K562 (cell line): ENCODE measurements at places on chromosomes 5 and 9. TPM values are rescaled to one million over a fixed set of nuclear protein-coding genes. Genes with fewer than 3 reads are reported as not detected.

DNA sequence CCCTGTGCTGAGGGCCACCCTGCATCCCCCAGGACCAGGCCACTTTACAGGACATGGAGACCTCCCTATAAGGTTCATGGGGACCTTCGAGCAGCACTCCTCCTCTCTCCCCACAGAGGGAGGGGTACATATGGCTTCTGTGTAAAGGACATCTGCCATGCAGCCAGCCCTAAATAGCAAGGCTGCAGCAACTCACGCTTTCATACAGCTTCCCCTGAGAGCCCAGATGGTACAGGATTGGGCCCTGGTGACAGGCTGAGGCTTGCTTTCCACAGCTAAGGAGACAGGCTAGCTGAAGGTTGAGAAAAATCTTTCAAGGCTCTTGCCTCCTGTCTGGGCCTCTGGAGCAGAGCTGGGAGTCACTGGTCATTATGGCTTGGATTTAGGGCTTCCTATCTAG lies 147.0 kb upstream of the ZNF366 start:
- no peak for DNase-seq

DNA sequence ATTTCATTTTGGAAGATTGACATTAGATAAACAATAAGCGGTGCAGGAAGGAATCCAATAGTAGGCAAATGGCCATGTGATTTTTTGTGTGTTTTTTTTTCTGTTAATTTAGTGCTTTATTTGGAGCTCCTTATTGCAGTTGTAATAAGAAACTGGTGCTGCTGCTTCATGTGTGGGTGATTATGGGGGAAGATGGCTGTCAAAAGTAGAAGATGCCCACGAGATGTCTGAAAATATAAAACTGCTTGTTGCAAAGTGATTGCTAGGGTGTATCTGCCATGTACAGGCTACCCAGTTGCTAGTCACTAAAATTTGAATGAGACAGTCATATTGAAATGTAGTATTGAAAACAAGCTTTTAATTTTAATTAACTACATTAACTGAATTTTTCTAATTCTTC lies 216.7 kb upstream of the FTMT start:
- DNase-seq = no peak

- no peak for DNase-seq
Observed at GRCh38 chr9:75889577-75889976, 896 bp upstream of the PCSK5 start.

NFIB gene
- polyA plus RNA-seq = 0.32 and 1.4 TPM in 2 replicates

ATP10B gene
- not detected in 2 replicates for polyA plus RNA-seq

DNA sequence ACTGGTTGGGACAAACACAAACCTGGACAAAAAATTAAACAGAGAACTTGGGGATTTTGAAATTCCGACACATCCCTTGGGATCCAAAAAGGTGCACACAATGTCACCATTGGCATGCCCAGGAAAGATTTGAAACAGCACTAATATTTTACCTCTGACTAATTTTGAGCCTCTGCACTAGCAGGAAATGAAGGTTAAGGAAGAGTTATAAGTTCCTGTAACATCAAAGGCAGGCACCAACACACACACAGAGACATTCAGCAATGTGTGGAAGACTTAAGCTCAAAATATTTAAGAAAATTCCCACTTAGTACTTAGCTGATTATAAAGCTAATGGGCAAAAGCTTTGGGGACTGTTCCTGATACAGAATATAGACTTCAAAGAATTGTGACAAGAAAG lies 247.0 kb downstream of the CDH9 start:
- DNase-seq = no peak

HRCT1 gene
- polyA plus RNA-seq = not detected in 2 replicates

PPP2CA gene
- 149 and 211 TPM in 2 replicates for polyA plus RNA-seq

DNA sequence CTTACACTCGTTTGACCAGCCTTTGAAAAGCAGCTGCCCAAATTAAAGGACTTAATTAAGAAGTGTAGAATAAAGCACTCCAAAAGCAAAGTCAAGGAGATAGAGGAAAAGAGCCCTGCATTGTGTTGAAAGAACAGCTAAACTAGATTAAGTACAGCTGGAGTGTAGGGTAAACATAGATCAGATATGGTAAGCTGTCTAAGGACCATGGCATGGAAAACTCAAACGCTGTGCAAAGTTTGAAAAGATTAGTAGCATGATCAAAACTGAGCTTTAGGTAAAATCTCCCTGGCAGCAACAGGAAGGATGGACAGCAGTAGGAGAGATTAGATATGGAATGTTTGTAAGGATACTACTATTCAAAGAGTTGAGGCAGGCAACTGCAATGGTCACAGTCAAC lies 55.4 kb downstream of the BNC2 start:
- no peak for DNase-seq

APBB3 gene
- 24.3 and 25.8 TPM in 2 replicates for polyA plus RNA-seq

IL5 gene
- 0.15 and 0.44 TPM in 2 replicates for polyA plus RNA-seq

ISCA1 gene
- 20.0 and 24.8 TPM in 2 replicates for polyA plus RNA-seq

PCDHGA10 gene
- polyA plus RNA-seq = 0.01 TPM in 1 of 2 replicates, not detected in the other

SLC6A7 gene
- not detected in 2 replicates for polyA plus RNA-seq

DNA sequence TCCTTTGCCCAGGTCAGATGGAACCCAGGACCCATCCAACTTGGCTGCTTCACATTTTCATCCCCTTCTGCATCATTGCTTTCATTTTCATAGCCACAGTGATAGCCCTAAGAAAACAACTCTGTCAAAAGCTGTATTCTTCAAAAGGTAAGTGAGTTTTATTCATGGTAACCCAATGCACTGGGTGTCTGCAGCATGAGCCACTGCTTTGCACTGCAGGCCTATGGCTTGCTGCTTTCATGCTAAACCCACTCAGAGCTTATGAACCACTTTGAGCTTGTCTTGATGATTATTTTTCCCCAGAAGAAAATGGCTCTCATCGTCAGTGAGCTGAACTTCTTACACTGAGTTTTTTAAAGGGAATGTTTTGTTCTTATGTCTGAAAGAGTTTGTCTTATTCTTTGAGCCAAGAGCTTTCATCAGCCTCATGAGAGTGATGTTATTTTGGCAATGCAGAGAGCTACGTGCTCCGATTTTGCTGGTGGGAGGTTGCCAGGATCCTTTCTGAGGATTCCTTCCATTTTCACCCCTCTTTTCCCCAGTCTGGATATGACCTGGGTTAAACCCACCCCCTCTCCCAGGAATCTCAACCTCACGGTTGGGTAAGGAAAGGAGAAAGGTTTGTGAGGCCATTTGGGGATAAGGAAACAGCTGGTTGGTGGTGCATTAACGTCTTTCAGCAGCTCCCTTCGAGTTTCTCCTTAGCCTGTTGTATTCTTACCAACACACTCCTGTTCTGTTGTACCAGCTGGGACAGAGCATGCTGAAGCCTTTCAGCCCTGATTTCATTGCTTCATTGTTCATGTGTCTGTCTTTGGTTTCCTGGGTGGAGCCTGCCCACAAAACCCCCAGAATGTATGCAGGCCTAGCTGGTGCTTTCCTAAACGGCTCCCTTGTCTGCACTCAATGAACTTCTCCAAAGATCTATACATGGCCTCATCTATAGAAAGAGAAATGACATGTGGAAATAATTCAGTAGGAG lies 47.6 kb downstream of the PDCD1LG2 start:
- DNase-seq = no peak

PHYHD1 gene
- polyA plus RNA-seq = 0.32 and 0.91 TPM in 2 replicates

DNA sequence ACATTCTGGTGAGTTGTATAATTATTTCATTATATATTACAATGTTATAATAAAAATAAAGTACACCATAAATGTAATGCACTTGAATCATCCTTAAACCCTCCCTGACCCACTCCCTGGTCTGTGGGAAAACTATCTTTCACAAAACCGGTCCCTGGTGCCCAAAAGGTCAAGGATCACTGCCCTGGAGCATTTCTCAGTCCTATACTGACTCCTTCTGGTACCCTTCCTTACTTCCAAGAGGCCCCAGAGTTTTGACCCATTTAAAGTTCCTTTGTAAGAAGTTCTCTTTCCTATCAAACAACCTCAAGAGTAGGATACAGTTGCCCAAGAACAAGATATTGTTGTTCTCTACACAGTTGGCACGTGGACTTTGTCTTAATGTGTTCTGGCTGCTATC lies 88.9 kb upstream of the TRPM3 start:
- DNase-seq = no peak

DNA sequence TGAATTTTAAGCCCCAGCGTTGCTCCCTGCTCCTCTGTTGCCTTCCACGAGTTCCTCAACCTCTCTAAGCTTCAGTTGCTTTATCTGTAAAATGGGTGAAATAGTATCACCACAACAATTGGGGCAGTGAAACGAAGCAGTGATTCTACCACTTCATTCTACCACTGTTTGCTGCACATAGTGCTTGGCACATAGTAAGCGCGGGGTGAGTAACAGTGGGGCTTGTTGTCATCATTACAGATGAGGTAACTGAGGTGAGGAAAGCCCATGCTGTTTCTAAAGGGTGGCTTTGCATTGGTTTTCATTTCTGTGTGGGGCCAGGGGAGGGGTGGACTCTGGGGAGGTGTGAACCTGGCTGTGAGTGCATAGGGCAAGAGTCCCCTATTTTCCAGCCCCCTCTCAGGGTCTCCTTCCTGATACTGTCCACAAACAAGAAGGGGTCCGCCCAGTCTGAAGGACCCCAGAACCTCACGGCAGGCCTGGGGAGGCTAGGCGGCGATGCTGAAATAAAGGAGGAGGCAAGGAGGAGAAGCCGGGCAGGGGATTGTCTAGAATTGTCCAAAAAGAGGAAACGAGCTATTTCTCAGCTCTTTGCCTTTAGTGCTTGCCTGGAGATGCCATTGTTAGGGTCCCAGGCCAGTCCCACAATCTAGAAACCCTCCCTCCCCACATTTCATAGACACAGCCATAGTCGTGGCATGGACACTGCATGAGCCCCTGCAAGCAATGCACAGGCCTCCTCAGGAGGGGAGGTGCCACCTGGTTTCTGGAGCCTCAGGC lies 65.6 kb downstream of the IL6ST start:
- DNase-seq = no peak

IL9 gene
- not detected in 2 replicates for polyA plus RNA-seq

GRCh38 chr5:88885002-88885401 lies 2.0 kb upstream of the MEF2C start:
- no peak for DNase-seq

DNA sequence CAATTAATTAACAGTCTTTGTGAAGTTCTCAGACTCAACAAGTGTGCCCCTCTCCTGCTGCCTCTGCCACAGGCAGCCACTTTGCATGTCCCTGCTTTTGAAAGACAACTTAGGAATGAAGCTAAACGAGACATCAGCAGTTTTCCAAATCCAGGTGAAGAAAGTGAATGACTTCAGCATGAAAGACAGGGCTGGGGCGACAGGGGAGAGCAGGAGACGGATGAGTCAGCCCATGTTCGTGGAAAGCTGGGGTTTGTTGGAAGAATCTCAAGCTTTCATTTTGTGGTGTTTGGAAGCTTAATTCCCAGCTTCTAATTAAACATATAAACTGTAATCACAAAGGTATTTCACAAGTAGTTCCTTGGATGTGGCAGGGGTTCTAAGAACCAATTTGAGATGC lies 207.8 kb upstream of the MAP3K1 start:
- no peak for DNase-seq

DNA sequence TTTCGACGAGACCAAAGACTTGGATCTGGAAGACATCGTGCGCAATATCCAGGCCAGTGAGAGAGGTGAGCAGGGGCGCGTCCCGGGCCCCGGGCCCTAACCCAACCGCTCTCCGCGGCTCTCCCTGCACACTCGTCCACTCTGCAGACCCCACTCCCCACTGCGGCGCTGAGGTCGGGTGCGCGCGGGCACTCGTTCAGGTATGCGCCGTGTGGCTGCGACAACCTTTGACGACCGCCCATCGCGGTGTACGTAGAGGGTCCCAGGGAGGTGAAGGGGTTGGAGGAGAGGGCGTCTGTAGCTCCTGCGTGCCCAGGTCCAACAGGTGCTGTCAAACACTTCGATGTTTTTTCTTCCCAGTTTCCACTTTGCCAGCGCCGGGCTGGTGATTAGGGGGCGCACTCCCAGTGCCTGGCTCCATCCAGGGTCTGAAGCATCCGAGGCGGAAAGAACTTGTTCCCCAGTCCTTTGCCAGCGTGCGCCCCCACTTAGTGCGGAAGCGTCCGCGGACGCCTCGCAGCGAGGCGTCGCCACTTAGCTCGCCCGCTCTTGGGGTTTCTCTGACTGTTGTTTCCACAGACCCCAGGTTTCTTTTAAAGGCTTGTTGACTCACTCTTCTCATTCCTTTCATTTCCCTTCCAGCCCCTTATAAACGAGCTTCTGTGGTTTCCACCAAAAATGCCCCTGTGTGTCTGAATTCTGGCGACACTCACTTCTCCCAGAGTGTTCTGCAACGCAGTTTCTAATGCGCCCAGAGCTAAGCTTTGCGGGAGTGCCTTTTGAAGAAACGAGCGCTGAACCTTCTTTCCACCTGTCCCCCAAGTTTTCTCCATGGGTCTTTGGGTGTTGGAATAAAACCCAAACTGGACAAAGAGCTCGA lies 1.6 kb downstream of the NPR3 start:
- DNase-seq = no peak

GRCh38 chr5:124410539-124411488 lies 335.6 kb downstream of the ZNF608 start:
- no peak for DNase-seq

GFPT2 gene
- not detected in 2 replicates for polyA plus RNA-seq

FRMD3 gene
- 0.16 and 0.34 TPM in 2 replicates for polyA plus RNA-seq

CATSPER3 gene
- polyA plus RNA-seq = 0.22 and 0.61 TPM in 2 replicates

DNA sequence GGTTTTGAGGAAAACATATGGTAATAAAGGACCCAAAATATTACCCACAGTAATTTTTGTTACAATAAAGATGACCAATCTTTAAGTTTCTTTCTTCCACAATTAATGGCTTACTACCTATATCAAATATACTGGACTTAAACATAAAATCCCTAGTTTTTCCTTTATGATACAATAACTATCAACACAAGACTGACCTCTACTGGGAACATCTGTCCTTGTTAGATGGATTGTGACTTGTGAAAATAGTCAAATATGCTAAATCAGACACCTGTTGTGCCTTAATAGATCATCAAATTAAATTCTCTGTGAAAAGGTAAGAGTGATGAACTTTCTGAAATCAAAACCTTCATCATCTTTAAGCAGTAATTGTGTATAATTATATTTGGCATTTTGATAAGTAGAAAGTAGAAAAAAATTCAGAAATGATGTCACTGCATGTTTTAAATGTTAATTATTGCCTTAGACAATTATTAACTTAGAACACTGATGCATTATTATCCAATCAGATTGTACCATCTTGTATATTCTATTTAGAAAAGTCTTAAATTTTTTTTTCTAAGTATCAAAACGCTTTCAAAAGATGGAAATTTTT lies 113.6 kb downstream of the DEPDC1B start:
- DNase-seq = no peak

- DNase-seq = no peak
Observed at GRCh38 chr5:29867155-29867554, 1326.3 kb upstream of the CDH6 start.
